ENCODE measurements at places on chromosomes 3 and 15. TPM values are rescaled to one million over a fixed set of nuclear protein-coding genes. Genes with fewer than 3 reads are reported as not detected.
A peak's percentile ranks its signal among the peaks of the same experiment; 100 is the strongest.

DNA sequence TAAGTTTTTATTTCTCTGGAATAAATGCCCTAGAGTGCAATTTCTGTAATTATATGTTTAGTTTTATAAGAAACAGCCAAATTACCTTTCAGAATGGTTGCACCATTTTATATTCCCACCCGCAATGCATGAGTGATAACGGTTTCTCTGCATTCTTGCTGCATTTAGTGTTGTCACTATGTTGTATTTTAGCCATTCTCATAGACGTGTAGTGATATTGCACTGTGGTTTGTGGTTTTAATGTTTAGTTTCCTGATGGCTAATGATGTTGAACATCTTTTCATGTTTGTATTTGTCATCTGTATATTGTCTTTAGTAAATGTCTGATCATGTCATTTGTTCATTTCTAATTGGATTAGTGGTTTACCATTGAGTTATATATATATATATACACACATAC lies 73.0 kb upstream of the GOLIM4 start:
- DNase-seq: no peak

DNA sequence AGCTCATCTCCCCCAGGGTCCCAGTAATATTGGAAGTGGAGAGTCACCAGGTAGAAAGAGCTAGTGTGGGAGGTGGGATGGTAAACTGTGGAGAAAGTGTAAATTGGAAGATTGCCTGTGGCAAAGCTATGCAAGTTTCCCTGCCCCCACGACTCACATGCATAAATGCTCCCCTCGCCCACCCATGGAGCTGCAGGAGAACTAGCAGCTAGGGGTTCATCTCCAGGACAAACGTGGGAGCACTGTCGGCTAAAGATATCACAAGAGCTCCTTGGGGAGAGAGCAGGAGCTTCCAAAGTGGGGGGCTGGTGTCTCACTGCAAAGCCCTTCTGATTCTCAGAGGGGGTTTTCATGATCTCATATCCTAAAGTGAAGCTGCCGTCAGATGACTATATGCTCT lies 91.4 kb upstream of the PLCL2 start:
- DNase-seq: no peak

- no peak for DNase-seq
Measured at GRCh38 chr3:180875124-180875698, 37.3 kb upstream of the FXR1 start.

DNA sequence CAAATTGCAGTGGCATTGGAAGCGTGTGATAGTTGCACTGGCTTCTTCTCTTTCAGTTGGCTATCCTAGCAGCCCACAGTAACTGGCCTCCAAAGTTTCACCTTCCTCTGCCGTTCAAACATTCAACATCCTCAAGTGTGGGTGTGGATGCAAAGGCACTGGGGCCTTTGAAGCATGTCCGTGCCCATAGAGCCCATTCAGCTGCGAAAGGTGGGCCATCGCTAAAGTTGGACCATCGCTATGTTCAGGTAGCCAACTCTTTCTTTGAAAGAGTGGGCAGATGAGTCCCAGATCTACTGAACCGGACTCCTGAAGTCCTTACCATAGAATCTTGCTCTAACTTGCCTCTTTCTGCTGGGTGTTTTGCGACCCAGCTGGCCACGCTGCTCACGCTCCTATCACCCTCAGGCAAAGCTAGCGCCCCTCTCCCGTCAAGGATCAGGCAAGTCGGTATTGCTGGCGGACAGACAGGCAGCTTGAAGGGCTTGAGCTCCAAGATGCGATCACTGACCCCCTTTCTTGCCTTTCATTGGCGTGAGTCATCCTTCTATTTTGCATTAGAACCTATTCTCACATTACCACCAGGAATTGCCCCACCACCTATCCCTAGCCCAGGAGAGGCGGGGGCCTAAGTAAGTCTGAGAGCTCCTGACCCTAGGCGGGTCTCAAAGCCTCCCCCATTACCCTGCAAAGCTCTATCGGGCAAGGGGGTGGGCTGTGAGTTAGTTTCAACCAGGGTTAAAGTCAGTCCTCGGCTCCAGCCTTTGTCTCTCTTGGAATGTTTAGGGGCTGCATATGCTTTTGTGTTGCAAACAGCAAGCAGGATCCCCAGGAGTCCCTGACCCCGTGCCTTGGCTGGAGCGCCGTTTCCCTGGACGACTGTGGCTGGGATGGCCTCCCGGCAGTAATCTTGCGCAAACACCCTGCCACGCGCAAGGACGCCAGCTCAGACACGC lies 28.7 kb downstream of the ZIC4 start:
- DNase-seq: no peak

GRCh38 chr15:67761343-67761742 lies 64.0 kb upstream of the SKOR1 start:
- DNase-seq: no peak

DNA sequence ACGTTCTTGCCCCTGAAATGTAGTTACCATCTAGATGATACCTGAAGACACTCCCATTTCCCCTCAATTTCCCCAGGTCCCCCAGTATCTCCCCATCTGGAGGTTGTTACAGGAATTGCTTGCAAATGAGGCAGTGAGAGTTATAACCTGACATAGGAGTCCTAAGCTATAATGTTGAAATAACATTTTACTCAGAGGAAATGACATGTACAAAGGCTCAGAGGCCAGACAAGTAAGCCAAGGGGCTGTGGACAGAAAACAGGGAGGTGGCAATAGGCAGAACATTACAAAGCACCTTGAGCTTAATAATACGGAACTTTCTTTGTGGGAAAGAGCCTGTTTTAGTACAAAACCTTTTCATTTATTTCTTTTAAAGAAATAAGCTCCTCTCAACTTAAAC lies 171.9 kb downstream of the FRMD5 start:
- DNase-seq: no peak

Gene ITIH4
- not detected for total RNA-seq

Gene KNG1
- total RNA-seq: not detected

- no peak for DNase-seq
Measured at GRCh38 chr3:8709287-8709686, 24.3 kb upstream of the CAV3 start.

GRCh38 chr3:123576122-123576521 lies 8.7 kb downstream of the HACD2 start:
- no peak for DNase-seq

GRCh38 chr3:150132101-150132749 lies 161.5 kb upstream of the PFN2 start:
- DNase-seq: no peak

- no peak for DNase-seq
Measured at GRCh38 chr3:37096288-37096687, 78.1 kb downstream of the LRRFIP2 start.

- DNase-seq: peak; percentile 85
Measured at GRCh38 chr3:124260206-124260915, 268.4 kb upstream of the ROPN1 start.

Gene DAG1
- 52.3 TPM for total RNA-seq

Gene MAP6D1
- not detected for total RNA-seq

Gene THBS1
- 364 TPM for total RNA-seq

DNA sequence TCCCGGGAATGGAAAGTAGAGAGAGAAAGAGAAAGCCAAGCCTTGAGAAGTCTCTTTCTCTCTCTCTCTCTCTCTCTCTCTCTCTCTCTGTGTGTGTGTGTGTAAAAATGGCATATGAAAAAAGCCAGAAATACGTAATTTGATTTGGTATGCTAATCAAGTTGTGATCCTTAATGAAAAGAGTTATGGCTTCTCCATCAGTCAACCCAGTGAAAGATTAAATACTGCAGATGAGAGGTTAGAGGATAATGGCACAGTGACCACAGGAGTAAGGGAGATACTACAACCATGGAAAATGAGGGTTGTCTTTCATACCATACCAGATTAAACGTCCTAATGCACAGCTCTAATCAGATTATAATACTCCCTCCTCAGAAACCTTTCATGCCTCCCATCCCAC lies 193.5 kb upstream of the SOX2 start:
- no peak for DNase-seq

DNA sequence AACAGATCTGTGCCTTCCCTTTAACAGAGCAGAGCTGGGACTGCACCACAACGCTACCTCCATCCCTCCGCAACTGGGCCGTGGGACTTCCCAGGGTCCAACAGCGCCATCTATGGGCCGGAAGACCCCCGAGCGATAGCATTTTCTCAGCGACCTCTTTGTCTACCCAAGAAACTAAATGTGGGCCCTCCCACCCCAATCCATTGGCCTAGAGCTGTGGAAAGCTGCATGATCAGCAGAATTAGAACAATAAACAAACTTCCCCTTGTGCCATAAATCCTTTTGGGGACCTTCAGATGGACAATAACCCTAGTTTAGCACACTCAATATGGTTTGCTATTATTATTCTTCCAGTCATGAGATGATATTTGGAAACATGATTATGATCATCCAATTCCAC lies 74.8 kb upstream of the NTRK3 start:
- peak; percentile 36 for DNase-seq

- no peak for DNase-seq
Measured at GRCh38 chr3:66083784-66084213, 45.1 kb upstream of the MAGI1 start.

Gene CLRN1
- not detected for total RNA-seq

DNA sequence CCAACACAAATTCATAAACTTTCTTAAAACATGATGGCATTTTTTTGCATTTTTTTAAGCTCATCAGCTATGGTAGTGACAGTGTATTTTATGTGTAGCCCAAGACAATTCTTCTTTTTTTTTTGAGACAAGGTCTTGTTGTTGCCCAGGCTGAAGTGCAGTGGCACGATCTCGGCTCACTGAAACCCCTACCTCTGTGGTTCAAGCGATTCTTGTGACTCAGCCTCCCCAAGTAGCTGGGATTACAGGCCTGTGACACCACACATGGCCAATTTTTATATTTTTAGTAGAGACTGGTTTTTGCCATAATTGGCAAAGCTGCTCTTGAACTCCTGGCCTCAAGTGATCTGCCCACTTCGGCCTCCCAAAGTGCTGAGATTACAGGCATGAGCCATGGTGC lies 17.3 kb upstream of the USP50 start:
- no peak for DNase-seq

GRCh38 chr3:32208447-32208846 lies 30.0 kb upstream of the CMTM8 start:
- DNase-seq: no peak

DNA sequence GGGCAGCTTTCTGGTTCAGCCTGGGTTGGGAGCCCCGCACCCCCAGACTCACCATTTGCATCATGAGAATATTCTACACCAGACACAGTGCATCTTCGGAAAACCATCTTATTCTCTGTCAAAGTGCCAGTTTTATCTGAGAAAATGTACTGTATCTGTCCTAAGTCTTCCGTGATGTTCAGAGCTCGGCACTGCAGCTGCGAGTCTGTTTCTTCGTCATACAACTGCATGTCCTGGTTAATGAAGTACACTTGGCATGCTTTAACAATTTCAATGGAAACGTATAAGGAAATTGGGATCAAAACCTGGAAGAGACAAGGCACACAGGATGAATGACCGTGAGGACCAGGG lies 141.5 kb downstream of the ATP10A start:
- no peak for DNase-seq

DNA sequence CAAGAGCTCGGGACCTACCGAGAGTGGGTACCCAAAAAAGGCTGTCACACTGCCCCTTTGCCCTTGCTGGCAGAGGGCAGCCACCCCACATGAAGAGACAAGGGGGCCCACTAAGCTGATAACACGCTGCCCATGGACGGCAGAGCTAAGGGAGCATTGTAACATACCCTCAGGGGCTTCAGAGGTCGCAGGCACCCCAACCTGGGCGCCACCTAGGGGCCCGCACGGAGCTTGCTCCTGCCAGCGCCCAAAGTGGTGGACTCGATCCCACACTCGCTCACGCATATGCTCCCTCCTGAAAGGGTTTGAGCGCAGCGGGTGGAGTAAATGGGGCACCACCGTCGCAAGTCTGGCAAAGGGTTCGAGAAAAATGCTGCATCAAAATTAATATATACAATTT lies 975.4 kb downstream of the ZPLD1 start:
- no peak for DNase-seq

- DNase-seq: no peak
Measured at GRCh38 chr3:89628856-89629670, 521.6 kb downstream of the EPHA3 start.

Gene CNTN3
- 0.07 TPM for total RNA-seq

DNA sequence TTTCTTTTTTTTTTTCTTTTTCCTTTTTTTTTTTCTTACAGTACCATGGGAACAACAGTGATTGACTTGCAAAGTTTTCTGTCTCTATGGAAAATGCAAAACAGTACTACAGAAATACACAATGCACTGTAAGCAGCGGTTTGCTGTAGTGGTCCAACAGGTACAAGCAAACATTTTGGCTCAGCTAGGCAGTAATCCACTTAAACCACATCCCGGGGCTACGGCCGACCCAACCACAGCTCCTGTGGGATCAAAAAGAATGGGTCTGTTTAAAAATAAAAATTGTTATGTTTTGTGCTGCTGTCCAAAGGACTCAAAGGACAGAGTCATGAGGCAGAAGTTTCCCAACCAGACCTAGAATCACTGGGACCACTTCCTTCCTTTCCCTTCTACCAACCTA lies 667.1 kb upstream of the ADAMTS9 start:
- no peak for DNase-seq

GRCh38 chr3:82132210-82133069 lies 371.0 kb upstream of the GBE1 start:
- DNase-seq: no peak

DNA sequence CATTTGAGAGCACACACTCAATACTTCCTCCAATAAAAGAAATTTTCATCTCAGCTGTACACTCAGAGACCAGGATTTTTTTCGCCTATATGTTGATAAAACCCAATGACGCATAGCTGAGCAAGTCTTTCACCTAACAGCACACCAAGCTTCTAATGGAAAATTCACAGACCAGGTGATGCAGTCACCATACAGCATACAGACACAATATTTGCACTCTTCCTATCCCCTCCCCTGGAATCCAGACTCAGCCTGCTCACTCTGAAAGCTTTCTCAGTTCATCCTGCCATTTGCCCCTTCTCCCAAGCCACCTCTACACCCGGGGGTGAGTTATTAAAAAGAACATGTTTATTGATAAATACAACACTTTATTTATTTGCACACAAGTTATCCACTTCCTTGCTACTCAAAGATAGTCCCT lies 1.7 kb downstream of the TBC1D5 start:
- no peak for DNase-seq

DNA sequence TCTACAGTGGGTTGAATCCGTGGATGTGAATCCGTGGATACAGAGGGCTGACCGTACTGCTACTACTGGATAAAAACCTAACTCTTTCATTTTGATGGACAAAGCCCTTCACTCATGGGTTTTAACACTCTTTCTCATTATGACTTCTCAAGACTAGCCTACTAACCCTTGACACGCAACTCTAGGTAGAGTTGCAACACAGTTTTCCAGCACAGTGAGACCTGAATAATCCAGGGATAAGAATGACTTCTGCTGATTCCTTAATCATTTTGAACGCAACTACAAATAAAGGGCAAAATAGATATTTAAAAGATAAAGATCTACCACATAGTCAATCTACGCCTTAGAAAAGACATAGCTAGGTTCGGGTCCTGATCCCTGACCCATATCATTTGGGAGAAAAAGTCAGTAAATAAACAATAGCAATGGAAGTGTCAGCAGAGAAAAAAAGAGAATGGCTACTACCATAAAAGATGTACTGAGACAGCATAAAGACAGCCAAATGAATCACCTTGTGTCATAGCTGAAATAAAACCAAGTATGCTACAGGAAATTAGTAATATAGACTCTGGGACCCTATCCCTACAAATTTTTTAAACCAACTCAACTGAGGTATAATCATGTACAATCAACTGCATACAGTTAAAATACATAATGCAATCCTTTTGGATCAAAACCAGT lies 87.6 kb downstream of the DPH6 start:
- no peak for DNase-seq

Measured in MG63 (cell line).